ENCODE measurements at places on chromosomes 7 and 10.

DNA sequence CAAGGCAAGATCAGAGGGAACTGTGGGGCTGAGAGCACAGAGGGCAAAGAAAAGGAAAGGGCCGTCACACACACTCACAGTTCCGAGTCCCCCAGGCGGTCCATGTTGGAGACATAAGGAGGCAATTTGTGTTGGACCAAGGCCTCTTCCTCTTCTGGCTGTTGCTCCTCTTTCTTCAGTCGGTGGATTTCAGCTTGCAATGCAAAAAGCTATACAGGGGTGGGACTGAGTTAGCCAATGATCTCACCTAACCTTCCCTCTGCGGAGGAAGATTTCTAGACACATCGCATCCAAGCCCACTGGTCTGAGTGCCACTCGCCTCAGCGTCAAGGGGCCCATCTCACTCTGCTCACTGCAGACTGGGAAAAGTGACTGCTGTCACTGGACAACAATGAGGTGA, 5.5 kb downstream of the WDR91 start:
- no peak for DNase-seq

- no peak for DNase-seq
Measured at GRCh38 chr7:47724335-47724982, 142.5 kb upstream of the TNS3 start.

- no peak for DNase-seq
Measured at GRCh38 chr7:128781851-128782250, 6.3 kb upstream of the OPN1SW start.

- DNase-seq, result peak; percentile 86
Measured at GRCh38 chr10:13586676-13587355, at the start of gene PRPF18. TSS of gene PRPF18 (plus strand) at chr10:13586965. CDS start at chr10:13587087, 122 bp downstream.

DNA sequence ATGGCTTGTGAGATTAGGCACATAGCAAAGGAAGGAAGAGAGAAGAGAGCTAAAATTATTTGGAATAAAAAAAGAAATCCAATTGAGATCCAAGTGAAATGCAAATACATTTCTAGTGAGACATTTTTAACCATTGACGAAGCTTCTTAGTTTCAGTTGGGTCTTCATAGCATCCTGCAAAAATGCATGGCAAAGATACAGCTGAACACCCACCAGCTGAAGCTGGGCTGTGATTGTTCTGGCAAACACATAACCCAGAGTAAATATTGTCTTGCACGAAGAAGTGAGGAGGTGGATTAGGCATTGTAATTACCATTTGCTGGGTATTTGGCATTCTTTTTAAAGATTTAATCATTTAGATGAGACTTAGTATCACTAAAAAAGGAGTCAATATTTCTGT, 409.4 kb downstream of the GRM8 start:
- no peak for DNase-seq

GRCh38 chr10:22690158-22690557, 24.2 kb downstream of the PIP4K2A start:
- DNase-seq, result no peak

DNA sequence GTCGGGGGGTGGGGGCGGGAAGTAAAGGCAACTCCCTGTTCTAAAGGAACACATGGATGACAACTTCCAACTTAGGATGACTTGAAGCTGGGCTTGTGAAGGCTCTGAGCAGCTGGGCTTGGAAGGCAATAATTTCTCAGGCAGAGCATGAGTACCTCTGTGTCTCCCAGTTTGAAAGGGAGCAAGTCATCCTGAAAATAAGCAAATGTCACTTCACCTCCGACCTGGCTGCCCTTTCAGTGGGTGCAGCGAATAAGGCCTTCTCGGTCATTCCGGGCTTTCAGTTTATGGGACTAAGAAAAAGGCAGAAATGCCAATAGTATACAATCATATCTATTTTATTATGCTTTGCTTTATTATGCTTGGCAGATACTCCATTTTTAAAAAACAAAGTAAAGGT, 15.3 kb upstream of the ADAMTS14 start:
- no peak for DNase-seq

DNA sequence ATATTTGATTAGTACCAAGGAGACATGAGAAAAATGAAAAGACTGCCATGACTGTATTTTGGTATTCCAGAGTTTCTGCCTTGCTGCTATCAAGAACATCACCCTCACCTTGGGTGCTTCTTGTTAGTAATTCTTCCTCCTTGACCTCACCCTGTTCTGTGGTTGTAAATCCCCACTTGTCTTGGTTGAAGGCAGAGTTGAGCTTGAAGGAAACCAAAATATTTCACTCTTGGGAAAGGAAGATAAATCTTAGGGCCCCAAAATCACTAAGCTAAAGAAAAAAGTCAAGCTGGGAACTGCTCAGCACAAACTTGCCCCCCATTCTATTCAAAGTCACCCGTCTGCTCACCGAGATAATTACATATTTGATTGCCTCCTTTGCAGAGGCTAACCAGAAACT, 20.6 kb upstream of the AKR1C3 start:
- DNase-seq, result no peak

DNA sequence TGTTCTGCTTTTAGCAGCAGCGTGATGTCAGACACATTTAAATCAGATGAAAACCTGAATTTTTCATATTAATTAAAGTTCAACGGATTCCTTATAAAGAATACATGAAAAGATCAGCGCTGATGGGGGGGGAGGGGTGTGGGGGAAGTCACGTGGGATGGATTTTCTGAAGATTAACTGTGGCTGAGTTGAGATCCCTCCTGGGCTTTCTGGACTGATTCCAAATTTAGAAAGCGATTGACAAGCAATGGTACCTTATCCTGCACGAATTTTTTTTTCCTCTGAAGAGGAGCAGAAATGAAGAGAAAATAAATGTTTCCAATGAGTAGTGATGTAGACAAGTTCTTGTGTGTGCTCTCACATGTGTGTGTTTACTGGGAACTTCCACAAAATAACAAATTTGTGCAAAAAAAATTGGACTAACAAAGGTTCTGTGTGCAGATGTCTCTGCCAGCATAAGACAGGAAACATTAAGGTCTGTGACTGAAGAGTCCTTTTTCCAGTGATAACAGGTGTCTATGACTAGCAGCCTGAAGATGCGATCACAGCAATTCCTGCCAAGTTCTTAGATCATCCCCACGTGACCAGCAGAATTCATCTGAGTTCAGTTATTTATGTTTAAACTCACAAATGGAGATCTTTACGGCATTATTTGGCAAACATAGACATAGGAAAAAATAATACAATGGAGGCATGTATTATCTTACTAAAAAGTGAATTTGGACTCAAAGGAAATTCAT, 585.2 kb upstream of the CELF2 start:
- DNase-seq, result no peak

DNA sequence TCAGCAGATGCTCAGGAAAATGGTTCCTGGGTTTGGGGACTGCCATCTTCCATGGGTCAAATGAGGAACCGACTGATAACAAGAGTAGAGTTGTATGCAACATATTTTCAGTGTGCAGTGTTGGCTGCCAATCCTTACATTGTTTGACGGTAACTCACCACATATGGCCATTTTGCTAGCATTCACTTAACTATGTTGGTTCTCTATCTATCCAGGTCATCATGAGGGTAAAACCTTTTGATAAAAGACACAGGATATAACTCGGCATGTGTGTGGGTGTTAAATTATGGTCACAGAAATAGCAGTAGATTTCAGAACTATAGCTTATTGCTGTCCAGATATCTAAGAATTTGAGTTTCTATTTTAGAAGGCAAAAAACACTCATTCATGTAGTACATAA, 140.7 kb upstream of the AOAH start:
- DNase-seq, result no peak

- DNase-seq, result no peak
Measured at GRCh38 chr7:141042222-141043193, 27.8 kb upstream of the MRPS33 start.

GRCh38 chr7:93622036-93623033, 47.8 kb upstream of the CALCR start:
- DNase-seq, result no peak

GRCh38 chr10:119207713-119208552, 562 bp downstream of the GRK5 start:
- DNase-seq, result no peak

DNA sequence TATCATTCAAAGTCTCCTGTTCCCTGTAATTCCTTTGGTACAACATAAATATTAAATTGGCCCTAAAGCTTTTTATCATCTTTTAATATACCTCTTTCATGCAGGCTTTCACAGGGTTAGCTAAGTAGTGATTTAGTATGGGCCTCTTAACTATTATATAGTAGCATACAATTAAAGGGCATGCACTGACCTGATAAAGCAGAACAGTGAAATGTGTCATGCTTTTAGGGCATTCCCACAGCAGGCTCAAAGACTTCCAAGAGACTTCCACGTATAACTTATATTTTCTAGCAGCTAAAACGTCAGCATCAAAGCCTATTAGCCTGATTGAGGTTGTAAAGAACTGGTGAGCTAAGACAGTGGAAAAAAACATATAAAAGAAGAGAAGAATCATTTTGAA, 35.3 kb downstream of the SAMD8 start:
- DNase-seq, result no peak

GRCh38 chr7:14859267-14859666, 43.3 kb downstream of the DGKB start:
- DNase-seq, result no peak

GRCh38 chr10:14008740-14009080, 322.0 kb downstream of the FRMD4A start:
- no peak for DNase-seq

GRCh38 chr10:15254808-15255648, 86.5 kb upstream of the NMT2 start:
- DNase-seq, result peak; percentile 9

GRCh38 chr10:75408509-75408875, 6.9 kb upstream of the ZNF503 start:
- no peak for DNase-seq

- DNase-seq, result no peak
Measured at GRCh38 chr7:23617482-23617881, 20.3 kb downstream of the CCDC126 start.

- DNase-seq, result no peak
Measured at GRCh38 chr7:144720710-144721109, 115.1 kb downstream of the TPK1 start.

DNA sequence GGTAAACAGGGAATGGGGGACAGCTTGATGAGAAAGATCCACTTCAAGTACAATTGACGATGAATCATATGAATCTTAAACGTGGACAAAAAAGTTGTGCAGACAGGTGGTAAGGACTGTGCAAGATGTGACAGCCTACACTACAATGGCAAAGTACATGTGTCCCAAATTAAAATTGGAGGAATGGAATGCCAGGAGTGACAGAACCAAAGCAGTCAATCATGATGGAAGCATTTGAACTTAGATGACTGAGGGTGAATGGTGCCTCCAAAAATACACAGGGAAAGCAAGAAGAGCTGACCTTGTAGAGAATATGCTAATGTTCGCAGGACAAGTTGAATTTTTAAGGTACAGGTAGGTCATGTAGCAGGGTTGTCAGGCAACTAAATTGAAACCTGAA, 150.3 kb upstream of the WNT16 start:
- no peak for DNase-seq

DNA sequence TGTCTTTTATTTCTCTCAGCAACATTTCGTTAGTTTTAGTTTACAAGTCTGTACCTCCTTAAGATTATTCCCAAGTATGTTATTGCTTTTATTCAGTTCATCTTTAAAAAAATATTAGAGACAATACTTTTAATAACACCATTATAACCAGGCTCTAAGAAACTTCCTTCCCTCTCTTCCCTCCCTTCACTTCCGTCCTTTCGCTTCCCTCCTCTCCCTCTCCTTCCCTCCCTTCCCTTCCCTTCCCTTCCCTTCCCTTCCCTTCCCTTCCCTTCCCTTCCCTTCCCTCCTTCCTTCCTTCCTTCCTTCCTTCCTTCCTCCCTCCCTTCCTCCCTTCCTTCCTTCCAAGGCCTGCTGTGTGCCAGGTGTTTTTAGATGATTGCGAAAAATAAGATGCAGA, 58.1 kb downstream of the DOCK1 start:
- no peak for DNase-seq

- DNase-seq, result no peak
Measured at GRCh38 chr10:65142641-65143435, 1621.6 kb downstream of the REEP3 start.

Data from activated CD4-positive, alpha-beta T cell treated with anti-CD3 and anti-CD28 coated beads for 24 hours (primary cell).